ENCODE measurements at places on chromosomes 5 and 9. TPM values are rescaled to one million over a fixed set of nuclear protein-coding genes. Genes with fewer than 3 reads are reported as not detected.

The HRH2 gene
- total RNA-seq = 0.35 TPM

The ZDHHC11B gene
- total RNA-seq = 3.8 TPM

The PTGDS gene
- 8.4 TPM for total RNA-seq

The IRX2 gene
- total RNA-seq = 0.18 TPM

The CDK7 gene
- total RNA-seq = 18.3 TPM

The LCN1 gene
- total RNA-seq = not detected

The LTC4S gene
- total RNA-seq = 2.3 TPM

The TTC39B gene
- total RNA-seq = 4.3 TPM

The KCNV2 gene
- total RNA-seq = not detected

The ZMYND19 gene
- 18.6 TPM for total RNA-seq

The INSL6 gene
- not detected for total RNA-seq

The LCN2 gene
- 0.09 TPM for total RNA-seq

The F2RL1 gene
- 0.18 TPM for total RNA-seq

The ACTBL2 gene
- total RNA-seq = not detected
